ENCODE measurements at places on chromosomes 12 and 14.

GRCh38 chr14:63922696-63923421 lies 70.1 kb downstream of the SYNE2 start:
- no peak for DNase-seq

DNA sequence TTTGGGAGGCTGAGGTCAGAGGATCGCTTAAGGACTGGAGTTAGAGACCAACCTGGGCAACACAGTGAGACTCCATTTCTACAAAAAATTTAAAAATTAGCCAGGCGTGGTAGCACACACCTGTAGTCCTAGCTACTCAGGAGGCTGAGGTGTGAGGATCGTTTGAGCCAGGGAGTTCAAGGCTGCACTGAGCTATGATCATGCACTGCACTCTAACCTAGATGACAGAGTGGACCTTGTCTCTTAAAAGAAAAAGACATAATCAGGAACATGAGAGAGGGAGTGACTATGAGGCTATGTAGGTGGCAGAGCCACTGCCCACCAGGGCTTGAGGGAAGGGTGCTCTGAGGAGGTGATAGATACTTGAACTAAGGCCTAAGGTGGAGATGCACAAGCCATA lies 49.2 kb upstream of the PLXNC1 start:
- no peak for DNase-seq

DNA sequence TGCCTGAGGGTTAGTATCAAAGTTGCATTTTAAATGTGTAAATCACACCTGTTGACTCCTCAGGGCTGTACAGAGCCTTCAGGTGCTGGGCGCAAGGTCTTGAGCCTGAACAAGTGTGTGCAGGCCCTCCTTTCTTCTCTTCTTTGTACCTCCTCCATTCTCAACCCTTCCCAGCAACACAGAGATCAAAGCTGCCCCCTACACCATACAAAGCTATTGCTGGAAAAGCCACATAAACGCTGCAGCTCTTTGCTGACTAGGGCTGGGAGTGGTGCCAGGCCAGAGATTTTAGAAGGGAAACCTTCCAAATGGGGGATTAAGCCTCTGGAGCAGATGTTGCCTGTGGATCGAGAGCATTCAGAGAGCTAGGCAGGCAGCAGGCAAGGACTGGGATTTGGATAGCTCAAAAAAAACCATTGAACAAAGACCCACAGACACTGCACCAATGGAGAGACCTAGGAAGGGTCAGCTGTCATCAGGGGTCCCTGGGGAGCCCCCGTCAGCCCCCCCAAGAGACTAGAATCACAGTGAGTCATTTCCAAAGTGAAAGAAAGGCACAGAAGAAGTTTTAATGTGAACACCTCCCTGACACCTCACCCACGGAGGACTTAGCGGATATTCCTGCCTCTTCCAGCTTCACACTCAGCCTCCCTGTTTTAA lies 18.2 kb upstream of the SUSD6 start:
- no peak for DNase-seq

GRCh38 chr12:118334241-118334640 lies 38.5 kb downstream of the TAOK3 start:
- DNase-seq: no peak

DNA sequence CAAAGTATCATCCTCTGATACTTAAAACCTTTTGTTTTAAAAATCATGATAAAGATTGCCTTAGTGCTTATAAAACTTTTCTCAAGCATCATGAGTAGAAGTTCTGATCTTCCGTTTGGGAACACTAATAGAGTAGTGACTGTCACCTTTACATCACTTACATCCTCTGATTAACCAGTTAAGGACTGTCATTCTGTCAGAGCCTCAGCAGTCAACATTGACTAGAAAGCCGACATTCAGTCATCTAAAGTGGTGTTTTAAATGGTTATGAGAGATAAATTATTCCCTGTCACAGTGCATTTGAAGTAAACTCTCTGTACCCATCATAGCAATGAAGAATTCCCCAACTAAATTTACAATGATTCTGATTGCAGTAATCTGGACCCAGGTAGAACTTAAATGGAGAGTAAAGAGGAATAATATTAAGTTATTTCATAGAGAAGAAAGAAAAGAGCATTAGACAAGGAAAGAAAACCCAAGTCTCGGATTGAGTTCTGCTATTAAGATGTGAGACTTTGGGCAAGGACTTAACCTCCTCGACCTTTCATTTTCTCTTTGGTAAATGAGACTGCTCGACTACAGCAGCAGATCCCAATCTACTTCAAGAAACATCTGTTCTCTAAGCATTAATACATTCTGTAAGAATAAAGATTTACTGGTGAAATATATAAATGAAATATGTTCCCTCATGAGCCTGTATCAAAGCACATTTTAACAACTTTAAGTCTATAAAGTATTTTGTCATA lies 563.9 kb upstream of the LMO3 start:
- DNase-seq: no peak

- peak; percentile 62 for DNase-seq
Measured at GRCh38 chr12:31234955-31235867, 90.7 kb downstream of the SINHCAF start.

DNA sequence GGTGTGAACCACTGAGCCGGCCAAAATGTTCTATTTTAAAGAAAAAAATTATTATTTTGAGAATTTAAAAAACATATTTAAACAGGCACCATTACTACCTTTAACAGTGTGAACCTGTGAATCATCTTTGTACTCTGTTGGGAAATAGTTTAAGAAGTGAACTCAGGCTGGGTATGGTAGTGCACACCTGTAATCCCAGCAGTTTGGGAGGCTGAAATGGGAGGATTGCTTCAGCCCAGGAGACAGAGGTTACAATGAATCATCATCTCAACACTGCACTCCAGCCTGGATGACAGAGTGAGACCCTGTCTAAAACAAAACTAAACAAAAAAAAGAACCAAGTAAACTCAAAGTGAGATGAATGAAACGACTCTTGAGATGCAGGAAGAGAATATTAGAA lies 3.1 kb upstream of the WDR89 start:
- DNase-seq: no peak

DNA sequence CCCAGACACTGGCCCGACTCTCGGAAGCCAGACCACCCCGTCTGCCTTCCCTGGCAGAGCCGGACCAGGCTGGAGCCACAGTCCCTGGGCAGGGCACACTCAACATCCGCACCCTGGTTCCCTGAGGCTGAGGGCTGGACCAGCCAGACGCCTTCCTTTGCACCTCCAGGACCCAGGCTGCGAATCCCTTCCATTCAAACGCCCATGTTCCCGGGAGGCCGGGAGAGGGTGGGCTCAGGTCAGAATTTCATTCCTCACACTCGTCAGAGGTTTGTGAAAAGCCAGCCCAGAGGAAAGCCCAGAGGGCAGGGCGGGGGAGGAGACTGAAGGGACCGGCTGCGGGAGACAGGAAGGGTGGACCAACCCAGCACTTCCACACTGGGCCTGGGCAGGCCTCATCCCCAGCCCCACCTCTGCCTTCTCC lies 58.7 kb downstream of the LRRC74A start:
- DNase-seq: no peak

- DNase-seq: no peak
Measured at GRCh38 chr12:26520869-26521268, 312.1 kb downstream of the ITPR2 start.

- DNase-seq: no peak
Measured at GRCh38 chr12:53657041-53657440, 18.8 kb downstream of the ATP5MC2 start.

- no peak for DNase-seq
Measured at GRCh38 chr12:109915171-109916040, 15.3 kb downstream of the TCHP start.

- DNase-seq: no peak
Measured at GRCh38 chr14:106506881-106507305, 980.5 kb downstream of the TMEM121 start.

DNA sequence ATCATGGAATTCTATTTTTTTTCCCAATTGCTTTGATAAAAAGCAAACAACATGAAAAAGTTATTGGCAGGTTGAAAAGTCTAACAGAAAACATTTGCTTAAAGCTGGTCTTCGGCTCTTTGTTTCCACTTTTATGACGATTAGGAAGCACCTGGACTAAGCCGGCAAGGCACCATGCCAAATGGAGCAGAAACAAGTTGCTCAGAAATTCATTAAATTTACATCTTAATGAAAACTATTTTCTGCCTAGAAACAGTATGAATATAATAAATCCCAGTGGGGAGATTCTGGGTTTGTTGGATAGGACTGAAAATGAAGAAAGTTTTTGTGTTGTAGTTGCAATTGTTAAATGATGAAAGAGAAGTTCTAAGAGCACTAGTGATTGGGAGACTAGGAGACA lies 51.4 kb upstream of the OR9K2 start:
- no peak for DNase-seq
